ENCODE measurements at places on chromosomes 1 and 21. TPM values are rescaled to one million over a fixed set of nuclear protein-coding genes. Genes with fewer than 3 reads are reported as not detected.

GRCh38 chr1:214446772-214447556, 104.4 kb downstream of the PTPN14 start:
- DNase-seq = peak; percentile 83

DNA sequence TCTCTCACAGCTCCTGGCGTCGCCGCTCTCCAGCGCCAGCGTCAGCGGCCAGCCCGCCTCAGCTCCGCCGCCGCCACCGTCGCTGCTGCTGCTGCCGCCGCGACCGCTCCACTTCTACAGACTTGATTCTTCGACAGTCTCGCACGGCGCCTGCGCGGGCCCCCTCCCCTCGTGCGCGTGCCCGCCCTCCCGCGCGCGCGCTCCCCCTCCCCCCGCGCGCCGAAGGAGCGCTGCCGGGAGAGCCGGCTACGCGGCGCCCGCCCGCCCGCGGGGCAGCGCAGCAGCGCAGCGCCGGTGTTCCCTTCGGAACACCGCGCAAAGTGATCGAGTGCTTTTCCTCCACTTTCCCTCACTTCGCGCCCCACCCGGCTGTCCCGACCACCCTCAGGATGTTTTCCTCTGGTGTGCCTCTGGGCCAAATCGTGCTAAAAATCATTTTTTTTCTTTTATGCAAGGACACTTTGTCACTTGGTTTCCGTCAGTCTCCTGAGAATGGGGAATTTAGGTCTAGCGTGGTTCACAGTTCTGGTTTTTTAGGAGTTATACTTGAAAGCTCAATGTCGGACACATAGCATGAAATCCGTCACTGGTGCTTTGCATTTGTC, at the start of gene IRF2BP2:
IRF2BP2 (minus strand) TSS at position 118 of the 605 bp plus-strand sequence. CDS start 684 bp downstream, outside the sequence.
- DNase-seq = no peak

DNA sequence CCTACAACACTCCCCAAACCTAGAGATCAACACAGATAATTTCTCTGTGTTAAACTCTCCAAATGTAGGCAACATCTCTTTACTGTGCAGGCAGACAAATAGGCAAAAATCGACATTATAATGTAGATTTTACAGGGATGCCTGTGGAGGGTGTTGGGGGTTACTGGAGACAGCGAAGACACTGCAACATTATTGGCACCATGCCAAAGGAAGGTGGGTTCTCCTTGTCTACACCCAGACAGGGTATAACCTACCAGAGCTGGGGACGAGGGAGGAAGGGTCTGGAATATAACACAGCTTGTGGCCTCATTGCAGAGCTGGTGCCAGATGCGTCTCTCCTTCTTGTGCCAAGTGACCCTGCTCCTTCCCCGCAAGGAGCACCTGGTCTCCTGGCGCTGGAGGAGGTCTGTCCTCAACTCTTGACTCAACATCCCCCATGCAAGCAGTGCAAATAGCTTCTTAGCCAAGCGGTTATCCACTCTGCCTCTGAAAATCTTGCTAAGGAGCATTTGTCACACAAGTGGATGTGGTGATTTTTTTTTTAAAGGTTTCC, 404.0 kb downstream of the PRDM2 start:
- no peak for DNase-seq

- no peak for DNase-seq
These were observed 87.1 kb upstream of the BCL10 start for GRCh38 chr1:85363521-85363920.

C4BPA gene
- not detected for total RNA-seq
